Suppressor macrophage treated with lipopolysaccharide for 1 hour (primary cell): ENCODE measurements at places on chromosomes 1 and 21.

- no peak for DNase-seq
Observed at GRCh38 chr21:17495680-17496079, 17.2 kb upstream of the CXADR start.

DNA sequence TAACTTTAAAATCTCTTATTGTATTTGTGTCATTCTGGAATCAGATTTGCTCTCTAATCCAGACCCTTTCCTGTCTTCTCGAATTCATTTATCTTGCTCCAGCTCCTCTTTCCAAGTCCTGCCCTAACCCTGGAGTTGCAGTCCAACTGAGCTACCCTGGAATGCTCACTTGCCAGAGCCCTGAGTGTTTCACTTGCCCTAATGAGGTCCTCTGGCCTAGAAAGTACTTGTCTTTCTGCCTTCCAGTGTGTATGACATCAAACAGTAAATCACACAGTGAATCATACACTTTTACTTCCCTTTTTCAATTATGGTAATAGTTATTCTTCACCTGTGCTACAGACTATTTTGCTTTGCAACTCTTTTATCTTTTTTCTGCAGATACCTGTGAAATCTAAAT is 96.9 kb downstream of the NEK7 start:
- DNase-seq = peak; percentile 82

DNA sequence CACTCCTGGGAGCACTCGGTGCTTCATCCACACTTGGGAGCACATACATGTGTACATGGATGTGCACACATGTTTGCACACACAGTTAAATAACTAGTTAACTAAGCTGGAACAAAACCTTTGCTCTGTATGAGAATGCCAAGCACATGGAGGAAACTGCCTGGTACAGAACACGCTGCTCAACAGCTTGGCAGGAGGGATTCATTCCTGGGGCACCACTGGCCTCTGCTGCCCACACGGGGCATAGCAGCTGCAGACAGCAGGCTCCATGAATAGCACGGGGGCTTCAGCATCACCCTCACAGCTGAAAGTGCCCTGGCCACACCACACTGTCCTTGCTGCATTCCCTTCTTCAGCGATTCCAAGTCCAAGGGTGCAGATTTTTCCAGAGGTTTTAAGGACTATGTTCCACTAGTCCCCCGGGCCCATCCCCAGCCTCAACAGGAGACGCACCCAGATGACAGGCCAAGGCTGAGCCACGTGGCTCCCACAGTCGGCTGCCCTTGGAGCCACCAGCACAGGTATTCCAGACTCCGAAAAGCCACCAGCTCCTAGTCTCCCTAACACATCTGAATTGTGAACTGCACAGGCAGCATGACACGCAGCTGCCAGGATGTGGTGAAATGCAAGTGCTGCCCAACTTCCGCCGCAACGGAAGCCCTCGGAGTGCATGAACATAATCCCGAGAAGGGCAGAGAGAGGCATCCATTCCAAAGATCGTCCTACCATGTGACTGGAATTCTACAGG is 16.9 kb downstream of the NPHP4 start:
- DNase-seq = peak; percentile 62

DNA sequence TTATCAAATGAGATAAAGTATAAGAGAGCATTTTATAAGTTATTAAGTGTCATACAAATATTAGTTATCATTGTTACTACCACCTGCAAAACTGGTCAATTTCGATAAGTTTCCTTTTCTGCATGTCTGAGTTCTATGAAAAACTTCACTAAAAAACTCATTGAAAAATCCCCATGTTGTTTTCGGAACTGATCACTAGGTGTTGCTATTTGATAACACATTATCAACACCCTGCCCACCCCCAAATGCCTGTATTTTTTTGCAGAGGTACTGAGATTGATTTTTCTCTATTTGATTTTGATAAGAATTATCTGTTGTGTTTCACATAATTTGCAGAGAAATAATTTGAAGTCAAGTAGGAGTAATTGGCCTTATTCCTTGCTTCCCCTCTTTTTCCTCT is 22.1 kb upstream of the DISP1 start:
- peak; percentile 52 for DNase-seq

DNA sequence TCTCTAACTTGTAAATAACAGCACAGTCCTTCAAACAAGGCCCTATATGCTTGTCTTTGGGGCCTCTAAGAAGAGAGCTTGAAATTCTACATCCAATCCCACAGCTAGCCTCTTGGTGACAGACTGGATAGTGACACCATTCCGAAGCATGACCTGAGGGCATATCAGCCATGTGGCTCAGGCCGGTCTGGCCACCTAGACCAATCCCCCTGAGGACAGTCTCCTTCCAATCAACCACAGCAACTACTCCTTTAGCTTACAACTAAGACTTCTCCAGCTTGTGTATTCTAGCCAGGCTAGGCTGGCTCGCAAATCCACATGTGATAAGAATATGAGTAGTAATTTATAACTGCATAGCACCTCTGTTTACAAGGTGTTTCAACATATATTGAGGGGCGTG is 14.0 kb downstream of the BCAR3 start:
- no peak for DNase-seq

GRCh38 chr1:231138236-231138635 is 23.6 kb upstream of the TRIM67 start:
- no peak for DNase-seq

- DNase-seq = no peak
Observed at GRCh38 chr1:219173434-219173757, 282 bp upstream of the LYPLAL1 start.

DNA sequence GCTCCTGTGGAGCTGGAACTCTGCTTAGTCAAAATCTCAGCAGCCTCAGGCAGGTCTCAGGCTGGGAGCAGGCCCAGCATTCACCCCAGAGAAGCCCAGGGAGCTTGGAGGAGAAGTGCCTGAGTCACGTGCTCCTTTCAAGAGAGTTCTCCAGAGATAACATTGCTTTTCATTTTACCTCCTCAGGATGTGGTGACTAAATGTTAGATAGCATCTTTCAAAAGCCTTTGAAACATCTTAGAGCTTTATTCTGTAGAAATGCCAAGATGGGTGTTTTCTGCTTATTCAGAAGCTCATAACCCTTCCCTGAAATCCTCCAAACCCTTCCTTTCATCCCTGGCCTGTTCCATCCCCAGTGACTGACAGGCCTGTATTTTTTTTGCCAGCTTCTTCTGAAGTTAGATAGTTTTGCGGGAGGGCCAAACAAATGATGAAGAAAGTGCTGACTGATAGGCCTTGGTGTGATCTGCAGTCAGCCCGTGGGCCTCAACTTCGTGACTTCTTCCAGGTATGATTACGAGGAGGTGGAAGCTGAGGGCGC is 58.0 kb downstream of the PGM1 start:
- no peak for DNase-seq

GRCh38 chr21:34054259-34054658 is 19.1 kb upstream of the MRPS6 start:
- DNase-seq = no peak

DNA sequence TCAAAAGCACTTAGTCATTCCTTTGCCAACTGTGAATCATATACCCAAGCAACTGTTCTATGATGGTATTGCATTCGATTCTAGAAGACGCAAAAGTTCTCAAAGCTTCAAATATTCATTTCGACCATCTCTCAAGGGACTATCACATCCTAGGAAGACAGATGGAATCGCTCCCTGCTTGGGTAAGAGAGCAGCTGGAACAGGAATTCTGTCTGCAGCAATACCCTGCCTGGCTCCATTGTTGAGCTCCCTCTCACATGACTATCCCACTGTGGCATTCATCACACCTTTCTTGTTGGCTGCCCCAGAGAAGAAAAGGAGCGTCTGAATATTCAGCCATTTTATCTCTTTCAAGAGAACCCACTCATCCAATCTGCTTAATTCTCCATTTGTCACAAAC is 397.7 kb downstream of the NTNG1 start:
- no peak for DNase-seq

DNA sequence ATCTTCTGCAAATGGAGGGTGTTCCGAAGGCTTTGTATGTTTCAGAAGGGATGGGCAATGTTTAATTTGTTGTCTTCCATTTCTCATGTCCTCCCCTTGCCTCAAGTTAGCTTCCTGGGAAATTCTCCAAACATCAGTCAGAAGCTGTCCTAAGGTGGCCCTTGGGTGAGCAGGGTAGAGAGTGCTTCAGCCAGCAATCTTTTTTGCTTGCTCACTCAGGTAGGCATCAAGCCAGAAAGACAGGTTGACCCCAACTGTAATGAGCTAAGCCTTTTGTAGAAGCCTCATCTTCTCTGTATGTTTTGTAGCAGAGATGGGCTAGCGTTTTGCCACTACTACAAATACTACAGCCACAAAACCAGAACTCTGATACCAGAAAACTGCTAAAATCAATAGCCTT is 321.5 kb upstream of the FAM78B start:
- no peak for DNase-seq

GRCh38 chr1:48216941-48217340 is 5.6 kb upstream of the SLC5A9 start:
- DNase-seq = no peak

DNA sequence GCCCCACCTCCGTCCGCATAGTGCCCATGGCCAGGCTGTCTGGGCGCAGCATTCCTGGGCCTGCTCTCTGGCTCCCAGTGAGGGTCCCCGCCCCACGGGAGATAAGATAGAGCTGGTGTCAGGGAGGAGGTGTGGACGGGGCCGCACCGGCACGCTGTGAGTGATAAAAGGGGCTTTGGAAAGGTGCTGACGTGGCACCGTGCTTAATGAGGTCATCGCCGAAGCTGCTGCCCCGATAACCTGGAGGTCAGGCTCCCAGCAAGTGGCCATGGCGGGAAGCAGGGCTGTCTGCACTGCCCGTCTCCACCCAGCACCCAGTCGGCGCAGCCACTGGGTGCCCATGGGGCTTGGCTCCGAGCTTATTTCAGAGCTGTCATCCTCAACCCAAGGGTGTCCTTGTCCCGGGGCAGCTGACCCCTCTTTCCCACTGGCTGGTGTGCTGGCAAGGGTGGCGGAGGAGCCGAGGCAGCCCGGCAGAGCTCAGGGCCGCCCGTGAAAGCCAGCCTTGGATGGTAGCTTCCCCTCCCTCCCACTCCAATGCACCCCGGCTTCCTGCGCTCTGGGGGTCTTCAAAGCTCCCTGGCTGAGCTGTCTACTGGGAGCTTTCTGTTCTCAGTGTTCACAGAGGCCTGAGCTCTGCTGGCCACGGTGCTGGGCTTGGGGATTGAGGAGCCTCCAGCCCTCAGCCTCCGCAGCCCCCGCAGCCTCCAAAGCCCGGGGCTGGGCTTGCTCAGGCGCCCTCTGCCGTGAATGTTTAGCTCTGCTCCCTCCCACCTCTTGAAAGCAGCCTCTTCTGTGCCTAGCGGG is 105.1 kb upstream of the ARHGEF16 start:
- no peak for DNase-seq

- DNase-seq = no peak
Observed at GRCh38 chr1:71498542-71498941, 417.7 kb upstream of the ZRANB2 start.

DNA sequence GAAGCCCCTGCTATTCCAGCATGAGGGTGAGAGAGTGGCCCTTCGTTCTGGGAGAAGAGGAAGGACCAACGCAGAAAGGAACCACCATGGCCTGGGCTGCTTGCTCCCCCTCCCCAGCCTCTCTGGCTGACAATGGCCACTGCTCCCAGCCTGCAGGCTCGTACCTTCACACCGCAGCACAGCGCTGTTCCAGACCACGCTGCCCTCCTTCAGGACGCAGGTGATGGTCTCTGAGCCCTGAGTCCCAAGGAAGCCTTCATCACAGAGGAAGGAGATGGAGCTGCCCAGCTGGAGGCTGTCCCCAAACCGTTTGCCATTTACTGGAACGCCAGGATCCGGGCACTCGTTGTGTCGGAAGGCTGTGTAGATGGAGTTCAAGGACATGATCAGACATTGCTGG is 124.9 kb upstream of the HMGB4 start:
- DNase-seq = no peak

GRCh38 chr1:111404588-111404987 is 22.9 kb downstream of the OVGP1 start:
- DNase-seq = no peak

GRCh38 chr1:143661418-143662101 is 310.2 kb downstream of the FAM72C start:
- DNase-seq = no peak

DNA sequence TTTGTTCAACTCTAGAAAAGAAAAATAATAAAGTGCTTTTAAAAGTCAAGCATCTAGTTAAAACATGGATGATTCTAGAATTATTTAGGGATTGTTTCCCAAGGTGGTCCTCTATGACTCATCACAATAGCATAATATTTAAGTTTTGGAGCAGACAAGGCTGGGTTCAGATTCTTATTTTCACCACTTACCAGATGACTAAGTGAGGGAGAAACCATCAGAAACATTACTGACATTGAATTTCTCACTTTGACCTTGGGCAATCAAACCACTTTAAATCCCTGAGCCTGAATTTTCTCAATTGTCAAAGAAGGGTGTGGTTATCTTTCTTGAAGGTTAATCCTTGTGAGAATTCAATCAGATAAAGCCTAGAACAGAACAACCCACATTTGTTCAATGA is 102.5 kb upstream of the PTGFR start:
- no peak for DNase-seq

GRCh38 chr1:231187571-231187970 is 25.7 kb downstream of the TRIM67 start:
- DNase-seq = no peak
